SW480 (cell line): ENCODE measurements at places on chromosomes 4 and X.
A peak's percentile ranks its signal among the peaks of the same experiment; 100 is the strongest.

DNA sequence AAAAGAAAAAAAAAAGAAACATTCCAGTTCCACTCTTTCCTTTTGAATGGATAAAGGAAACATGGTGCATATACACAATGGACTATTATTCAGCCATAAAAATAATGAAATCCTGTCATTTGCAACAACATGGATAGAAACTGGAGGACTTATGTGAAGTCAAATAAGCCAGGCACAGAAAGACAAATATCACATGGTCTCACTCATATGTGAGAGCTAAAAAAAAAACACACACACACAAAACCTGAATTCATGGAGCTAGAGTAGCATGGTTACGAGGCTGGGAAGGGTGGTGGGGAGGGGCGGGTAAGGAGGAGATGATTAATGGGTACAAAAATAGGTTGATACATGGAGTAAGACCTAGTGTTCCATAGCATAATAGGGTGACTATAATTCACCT is 22.4 kb upstream of the SH3KBP1 start:
- no peak for DNase-seq

DNA sequence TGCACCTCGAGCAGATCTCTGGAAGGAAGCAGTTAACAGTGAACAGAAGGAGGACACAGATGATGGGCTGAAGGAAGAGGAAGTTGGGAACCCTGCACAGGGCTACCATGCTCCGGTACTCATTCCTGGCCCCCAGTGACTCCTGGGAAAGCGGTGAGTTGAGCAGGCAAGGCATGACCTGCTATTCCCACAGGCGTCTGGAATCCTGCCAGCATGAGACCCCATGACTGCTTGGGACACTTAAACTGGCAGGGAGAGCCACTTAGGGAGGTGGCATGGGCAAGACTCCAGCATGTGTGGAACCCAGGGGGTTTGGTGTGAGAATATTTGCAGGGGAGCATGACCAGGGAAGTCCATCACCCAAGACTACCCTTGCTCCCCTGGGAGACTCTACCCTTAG is 1056.4 kb upstream of the POU3F4 start:
- no peak for DNase-seq

- peak; percentile 27 for DNase-seq
Observed at GRCh38 chr4:120156120-120156718, 89.6 kb upstream of the MAD2L1 start.

DNA sequence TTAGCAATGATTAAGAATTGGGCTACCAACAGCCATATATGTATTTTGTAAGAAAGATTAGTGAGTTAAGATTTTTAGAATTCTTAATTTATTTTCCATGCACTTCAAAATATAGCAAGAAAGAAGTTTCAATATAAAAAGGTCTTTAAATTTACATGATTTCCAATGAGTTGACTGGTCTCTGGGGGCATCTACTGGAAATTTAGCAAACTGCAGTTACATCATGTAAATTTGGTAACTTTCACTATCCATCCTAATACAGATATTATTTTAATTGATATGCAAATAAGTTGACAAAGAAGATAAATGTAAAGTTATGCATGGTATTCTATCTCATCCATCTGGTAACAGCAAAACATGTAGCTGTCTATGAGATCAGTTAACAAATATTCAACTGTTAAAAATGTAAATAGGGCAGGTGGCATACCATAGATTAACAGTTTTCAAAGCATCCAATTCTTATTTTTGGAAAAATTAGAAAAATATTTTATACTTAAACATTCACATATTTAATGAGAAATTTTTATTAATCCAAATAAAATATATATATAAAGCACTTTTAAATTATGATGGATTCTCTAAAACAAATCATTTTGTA is 29.1 kb downstream of the TTC29 start:
- DNase-seq, result peak; percentile 15

GRCh38 chrX:103215425-103215991 is 600 bp downstream of the BEX4 start:
- no peak for DNase-seq

DNA sequence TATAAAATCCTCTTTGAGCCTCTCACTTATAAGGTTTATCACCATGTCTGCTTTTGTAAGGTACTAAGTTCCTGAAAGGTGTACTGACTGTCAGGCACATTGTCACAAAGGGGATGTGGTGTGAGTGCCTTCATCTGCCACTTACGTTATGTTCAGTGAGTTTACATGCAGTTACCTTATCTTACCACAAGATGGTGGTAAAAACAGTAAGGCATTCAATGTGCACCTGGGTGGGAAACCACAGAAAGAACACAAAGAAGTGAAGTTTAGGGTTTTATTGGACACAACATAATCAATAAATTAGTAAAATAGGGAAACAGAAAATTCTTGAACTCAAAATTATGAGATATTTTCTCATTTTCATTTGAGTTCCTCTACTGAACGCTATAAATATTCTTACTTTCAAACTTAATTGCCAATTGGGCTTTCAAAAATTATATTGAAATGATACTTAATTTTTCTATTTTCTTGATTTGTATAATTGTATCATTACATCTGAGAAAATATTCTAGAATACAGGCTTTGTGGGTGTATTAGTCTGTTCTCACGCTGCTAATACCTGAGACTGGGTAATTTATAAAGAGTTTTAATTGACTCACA is 650.8 kb downstream of the PCDH7 start:
- peak; percentile 22 for DNase-seq

DNA sequence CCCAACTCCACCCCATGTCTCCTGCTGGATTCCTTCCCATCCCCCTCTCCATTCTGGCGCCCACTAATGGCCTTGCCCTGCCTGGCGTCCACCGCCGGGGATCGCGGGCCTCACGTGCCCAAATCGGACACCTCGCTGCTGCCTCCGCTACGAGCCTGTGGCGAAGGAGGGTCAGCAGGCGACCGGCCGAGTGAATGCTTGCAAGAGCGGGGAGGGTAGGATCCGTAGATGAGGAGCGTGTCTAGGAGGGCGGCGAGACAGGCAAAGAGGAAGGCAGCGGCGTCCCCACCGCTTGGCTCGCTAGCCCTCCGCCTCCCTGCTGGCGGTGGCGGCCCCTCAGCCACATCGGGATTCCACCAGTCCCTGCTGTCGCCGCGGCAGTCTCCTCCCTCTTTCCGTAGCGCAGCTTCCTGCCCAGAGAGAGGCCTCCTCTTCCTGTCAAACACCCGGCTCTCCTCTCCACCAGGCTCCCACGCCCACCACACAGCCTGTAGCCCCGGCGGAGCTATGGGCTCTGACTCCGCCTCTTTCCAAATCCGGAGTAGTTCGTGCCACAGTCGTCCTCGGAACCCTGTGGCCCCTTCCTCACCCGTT is at the start of gene SPIN2B:
SPIN2B (minus strand) TSS at position 387 of the 594 bp plus-strand sequence.
- DNase-seq, result peak; percentile 91

DNA sequence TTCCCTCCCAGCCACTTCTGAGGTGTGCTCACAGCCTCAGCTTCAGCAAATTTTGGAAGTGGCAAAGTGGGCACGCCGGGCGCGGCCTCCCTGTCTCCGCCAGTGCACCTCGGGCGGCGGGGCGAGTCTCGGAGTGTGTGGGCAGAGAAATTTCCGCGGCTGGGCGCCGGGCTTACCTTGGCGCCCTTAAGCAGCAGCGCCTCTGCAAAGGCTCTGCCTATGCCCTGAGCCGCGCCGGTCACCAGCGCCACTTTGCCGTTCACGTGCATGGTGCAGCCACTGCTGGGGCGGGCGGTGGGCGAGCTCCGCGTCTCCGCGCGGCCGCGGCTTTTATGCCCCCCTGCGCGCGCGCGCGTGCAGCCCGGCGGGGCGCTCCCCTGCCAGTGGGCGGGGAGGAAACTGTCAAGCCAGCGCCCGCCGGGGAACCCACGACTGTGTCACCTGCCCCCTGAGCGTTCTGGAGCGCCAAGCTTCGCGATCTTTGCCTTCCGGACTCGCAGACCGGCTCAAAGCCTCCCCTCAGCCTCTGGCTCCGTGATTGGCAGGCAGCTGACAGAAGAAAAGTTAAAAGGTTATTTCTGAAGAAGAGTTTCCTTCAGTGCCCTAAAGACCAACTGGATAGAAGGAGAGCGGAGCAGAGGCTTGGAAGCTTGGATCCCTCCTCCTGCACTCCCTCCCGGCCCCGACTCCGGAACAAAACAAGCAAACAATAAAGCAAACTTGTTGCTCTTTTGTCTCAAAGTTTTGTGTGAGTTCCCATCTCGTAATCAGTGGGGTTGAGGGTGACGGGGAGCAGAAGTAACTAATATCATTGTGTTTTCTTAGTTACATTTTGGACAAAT is at the start of gene HPGD:
HPGD (minus strand) TSS at position 306 of the 842 bp plus-strand sequence; CDS start at position 269, 37 bp downstream.
- peak; percentile 61 for DNase-seq

DNA sequence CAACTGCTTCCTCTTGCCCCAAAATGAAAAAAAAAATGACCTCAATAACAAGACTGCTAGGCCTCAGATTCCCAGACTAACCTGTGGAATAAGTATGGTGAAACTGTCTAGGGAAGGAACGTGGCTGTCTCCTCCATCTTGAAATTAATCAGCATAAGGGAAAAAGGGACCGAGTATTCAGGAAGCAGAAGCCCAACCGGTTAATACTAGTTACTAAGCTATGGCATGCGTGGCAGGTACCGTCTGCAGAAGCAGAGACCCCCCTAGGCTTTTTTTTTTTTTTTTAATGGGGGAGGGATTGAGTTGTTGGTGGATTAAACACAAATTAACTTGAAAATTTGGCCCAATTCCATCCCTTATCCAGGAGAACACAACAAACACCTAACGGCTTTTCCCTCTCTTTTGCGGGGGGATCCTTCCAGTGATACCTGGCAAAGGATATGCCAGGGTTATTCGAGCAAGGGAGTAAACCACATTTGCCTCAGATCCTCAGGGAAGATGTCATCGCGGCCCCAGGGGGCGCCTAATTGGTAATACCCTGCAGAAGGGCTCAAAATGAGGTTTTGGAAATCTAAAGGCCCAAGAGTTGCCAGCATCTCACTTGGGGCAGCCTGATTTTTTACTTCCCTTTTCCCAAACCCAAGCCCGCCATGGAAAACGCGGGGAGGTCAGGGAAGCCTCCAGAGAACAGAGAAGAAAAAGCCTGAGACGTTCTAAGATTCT is 893 bp downstream of the RLIM start:
- DNase-seq, result peak; percentile 70

DNA sequence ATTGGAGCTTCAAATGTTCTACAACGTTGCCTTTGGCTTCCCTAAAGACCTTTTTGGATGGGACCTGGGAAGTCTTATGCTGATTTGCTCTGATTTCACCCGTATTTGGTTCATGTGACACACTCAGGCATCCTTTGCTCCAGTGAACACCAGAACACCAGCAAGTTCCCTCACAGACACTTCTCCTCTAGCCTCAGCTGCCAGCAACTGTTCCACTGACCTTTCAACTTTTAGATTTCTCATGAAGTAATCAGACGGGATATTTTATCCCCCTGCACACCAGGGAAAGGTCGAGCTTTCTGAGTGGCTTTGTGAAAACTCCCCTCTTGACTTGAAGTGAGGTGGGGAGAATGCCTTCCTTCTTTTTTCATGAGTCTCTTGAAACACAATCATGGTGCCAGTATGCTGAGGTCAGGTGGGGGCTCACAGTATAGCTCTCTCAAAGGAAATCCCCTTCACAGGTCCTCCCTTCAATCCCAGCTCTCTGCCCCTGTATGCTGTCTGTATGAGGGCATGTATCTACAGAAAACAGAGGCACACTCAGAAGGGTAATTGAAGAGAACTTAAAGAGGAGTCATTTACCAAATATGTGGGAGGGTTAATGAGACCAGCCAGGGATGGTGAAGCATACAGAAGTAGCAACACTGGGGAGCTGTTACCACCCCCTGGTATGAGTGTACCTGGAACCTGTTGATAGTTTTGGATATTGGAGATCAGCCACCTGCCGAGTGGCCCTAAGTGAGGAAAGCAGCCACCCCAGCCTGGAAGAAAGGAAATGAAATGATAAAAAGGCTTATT is 62.7 kb downstream of the FGFBP1 start:
- no peak for DNase-seq

DNA sequence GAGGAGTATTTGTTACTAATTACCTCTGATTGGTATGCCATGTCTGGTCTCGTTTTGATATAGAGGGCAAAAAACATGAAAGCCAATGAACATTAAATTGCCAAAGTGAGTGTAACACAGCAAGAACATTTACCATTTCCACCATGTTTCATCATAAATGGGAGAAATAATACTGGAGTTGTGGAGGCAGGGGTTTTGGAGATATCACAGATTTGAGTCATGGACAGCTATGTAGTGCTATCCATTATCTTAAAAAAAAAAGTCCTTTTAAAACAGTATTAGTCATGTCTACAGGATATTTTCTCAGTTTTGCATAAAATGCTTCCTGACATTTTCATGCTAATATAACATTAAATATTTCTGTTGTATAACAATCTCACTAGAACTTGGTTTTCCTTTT is 301.2 kb downstream of the IL1RAPL1 start:
- no peak for DNase-seq

- DNase-seq, result peak; percentile 88
Observed at GRCh38 chr4:8725071-8725841, 132.7 kb downstream of the CPZ start.

DNA sequence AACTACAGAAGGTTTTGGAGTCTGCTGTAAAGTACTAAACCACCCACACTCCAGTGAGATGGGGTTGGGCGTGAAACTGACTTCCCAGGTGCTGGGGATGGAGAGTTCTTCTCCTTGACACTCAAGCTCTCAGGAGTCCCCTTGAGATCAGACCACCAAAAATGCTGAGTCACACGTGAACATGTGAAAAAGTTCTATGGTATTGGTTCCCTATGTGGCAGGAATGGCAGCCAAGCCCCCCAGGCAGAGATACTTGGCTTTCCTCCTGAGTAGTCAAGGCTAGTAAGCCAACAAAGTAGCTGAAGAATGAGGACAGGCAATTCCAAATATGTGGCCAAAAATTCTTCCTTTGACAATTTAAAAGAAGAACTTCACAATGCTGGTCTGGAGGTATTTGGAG is 222.0 kb upstream of the ADAMTS3 start:
- DNase-seq, result no peak

DNA sequence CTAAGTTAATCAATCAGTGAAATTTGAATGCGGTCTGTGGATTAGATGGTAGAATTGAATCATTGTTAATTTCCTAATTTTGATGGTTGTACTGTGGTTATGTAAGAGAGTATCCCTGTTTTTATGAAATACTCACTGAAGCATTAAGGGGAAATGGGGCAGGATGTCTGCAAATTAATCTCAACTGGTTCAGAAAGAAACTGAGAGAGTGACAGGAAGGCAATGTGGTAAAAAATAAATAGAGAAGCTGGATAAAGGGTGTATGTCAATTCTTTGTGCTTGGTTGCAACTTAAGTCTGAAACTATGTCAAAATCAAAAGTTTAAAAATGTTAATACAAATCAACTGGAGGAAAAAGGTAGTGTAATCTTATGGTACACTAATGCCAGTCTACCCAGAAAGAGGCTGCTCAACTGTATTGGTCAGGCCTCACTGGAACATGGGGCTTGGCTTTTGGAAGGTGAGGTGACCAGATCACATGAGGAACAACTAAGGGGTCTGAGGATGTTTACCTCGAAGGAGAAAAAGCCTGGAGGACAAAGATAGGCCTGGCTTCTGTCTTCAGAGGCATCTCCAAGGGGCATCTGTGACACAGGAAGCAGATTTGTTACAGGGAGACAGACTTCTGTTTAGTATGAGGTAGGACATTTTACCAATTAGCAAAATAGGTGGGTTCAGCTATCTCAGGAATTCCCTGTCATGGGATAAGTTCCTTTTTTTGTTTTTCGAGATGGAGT is 83.1 kb downstream of the DLG3 start:
- DNase-seq, result no peak
